CD4-positive, alpha-beta T cell treated with Interleukin-10 for 1 hour (primary cell): ENCODE measurements at places on chromosomes 11 and 22.

- no peak for DNase-seq
These were observed 101.1 kb upstream of the GALNT18 start for GRCh38 chr11:11722861-11723260.

DNA sequence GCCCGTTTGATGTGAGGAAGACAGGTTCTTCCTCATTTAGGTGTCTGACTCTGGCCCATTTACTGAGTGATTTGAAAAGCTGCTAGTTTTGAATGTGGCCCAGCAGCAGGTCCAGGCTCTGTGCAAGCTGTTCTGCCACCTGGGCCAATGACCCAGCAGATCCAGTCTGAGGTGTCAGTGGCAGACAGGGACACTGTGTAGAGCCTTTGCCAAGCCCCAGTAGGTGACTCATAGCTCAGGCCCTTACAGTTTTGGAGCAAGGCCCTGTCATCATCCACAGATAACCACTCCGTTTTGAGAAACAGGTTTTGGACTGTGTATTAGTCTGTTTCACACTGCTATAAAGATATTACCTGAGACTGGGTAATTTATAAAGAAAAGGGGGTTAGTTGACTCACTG is 23.9 kb downstream of the TSPAN32 start:
- DNase-seq: no peak

DNA sequence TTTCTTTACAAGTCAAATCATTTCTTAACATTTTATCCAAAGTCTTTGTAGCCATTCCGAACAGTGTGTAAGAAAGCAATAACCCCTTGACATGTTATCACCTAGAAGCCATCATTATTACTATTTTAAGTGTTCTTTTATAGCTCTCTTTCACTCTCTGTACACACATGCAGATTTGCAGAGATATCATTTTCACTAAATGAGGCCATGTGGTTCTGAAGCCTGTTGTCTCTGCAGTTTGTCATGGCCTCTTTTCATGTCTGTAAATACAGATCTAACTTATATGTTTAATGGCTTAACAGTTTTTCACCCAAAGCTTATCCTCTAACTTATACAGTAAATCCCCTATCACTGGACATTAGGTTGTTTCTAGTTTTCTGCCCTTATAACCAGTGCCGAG is 166.8 kb downstream of the MYO18B start:
- no peak for DNase-seq

- DNase-seq: no peak
These were observed 314.0 kb downstream of the NTM start for GRCh38 chr11:131684111-131685060.

GRCh38 chr11:8018484-8019313 is 31.6 kb downstream of the EIF3F start:
- peak; percentile 87 for DNase-seq

- DNase-seq: no peak
These were observed 68.7 kb upstream of the SYN3 start for GRCh38 chr22:33126881-33127280.

DNA sequence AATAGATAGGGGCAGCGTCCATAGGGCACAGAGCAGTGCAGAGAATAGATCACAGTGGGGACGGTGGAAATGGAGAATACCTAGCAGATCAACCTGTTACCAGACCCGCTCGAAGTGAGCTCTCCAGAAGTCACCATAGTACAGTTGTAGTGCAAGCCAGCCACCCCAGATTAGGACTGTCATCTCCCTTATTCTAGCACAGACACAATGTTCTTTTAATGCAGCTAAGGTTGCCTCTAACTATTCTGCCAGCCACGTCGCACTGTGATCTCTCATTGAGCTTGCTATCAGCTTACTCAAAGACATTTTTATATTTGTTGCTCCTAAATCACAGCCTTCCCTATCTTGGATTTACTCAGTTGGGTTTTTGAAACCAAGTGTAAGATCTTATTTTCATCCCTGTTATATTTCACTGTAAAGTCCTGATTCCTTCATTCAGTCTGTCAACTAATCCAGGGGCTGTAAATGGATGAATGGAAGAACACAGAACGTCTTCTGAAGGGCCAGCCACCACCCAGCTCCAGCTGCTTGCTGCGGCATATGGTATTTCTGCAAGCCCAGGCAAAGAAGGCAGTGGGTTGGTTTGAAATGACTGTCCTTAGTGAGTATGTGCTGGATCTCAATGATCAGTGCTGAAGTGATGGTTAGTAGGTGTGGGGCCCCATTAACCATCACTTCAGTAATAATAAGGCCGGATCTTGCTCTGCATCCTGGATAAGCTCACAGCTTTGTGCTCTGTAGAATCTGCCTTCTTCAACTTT is 3.4 kb downstream of the PARVA start:
- DNase-seq: no peak

- no peak for DNase-seq
These were observed 72.5 kb upstream of the SHANK2 start for GRCh38 chr11:71324788-71325417.

DNA sequence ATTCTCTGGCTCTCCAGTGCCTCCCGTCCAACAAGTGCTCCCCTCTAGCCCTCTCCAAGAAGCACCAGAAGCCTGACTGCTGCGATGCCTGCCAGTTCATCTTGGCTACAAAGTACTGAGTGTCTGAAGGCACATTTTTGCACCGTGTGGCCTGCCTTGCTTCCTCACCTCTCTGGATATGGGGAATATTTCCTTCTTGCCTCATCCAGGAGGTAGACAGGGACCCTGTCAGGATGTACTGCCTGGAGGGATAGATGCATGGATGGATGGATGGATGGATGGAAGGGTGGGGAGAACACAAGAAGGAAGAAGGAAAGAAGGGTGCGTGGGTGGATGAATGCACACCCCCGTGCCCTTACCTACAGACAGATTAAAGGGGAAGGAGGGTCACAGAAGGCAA is 27.6 kb downstream of the KCTD17 start:
- peak; percentile 14 for DNase-seq

DNA sequence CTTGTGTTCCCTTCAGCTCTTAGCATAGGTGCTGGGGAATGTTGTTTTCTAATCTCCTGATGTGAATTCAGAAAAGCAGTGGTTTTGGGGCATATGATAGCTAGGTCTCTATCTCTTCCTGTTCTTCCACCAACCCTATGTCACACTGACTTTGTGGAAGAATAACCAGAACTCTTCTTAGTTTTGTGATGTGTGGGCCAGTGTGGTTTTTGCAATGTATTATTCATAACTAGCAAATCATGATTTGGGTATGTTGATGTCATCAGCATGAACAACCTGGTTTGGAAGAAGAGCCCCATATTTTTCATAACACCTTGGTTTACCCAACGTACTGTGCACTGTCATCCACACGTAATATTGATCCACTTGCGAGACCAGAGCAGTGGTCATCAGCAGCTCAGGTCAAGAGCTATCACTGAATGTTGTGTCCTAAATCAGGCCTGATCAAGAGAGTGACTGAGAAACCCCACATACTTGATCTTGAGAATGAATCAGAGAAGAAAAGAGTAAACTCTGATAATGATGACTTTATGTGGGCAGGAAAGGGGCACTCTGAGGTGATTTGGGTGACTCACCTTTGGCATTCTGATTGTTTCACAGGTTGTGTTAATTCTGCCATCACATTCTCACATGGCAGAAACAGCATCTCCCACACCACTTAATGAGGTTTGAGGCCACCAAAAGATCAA is 19.4 kb upstream of the MS4A6E start:
- no peak for DNase-seq

GRCh38 chr11:124152770-124153407 is 30.3 kb upstream of the OR10D3 start:
- no peak for DNase-seq

DNA sequence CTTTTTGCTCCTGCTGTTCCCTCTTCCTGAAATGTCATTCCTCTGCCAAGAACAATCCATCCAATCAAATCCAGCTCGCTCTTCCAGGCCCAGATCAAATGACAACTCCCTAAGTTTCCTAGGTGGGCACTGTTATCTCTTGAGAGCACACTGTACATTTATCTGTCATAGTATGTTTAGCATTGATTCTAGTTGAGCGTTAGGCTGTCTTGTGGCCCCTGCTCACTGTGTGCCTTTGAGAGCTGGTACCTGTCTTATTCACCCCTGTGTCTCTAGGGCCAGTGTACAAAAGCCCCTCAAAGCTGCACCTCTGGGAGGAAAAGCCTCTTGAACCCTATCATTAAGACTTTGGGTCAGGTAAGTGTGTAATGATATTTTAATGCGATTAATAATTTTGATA is 7.1 kb upstream of the LMO2 start:
- no peak for DNase-seq

- DNase-seq: no peak
These were observed 106.2 kb downstream of the ABTB2 start for GRCh38 chr11:34251589-34251980.

DNA sequence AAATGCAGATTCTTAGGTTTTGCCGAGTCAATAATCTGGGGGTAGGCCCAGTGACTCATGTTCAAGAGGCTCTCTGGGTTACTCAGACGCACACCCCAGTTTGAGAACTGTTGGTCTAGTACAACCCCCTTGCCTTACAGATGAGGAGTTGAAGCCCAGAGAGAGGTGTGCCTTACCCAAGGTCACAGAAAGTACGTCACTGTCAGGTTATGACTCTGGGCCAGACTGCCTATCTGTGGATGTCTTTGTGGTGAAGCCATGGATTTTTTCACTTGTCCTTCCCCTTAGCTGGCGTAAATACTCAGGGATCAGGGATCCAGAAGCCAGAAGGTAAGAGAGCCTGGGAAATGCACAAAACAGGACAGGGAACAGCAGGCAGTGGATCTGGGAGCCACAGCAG is 25.2 kb upstream of the NECTIN1 start:
- DNase-seq: no peak

DNA sequence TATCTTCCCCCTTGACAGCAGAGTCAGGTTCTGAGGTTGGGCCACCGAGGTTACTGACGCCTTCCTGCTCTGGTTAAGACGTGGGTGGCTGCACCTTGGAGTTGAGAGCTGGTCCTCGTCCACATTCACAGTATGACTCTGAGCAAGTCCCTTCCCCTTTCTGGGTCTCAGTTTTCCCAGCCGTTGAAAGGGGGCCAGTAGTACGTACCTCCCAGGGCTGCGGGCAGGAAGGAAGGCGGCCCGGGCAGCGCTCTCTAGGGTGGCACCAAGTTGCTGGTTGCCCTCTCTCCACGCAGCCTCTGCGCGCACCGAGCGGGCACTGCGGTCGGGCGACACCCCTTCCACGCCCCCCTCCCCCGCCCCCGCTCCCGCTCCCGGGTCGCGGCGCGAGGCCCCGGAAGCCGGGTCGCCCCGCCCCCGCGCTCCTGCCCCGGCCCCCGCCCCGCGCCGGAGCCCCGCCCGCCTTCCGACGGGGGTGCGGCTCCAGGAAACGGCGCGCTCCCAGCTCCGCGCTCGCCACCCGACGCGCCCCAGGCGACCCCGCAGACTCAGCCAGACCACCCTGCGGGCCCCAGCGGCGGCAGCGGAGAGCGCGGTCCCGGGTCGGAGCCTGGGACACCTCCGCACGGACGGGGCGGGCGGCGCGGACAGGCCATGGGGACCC is at the start of gene EHBP1L1:
TSS of gene EHBP1L1 (plus strand) at position 486 of the 664 bp plus-strand sequence. CDS start 250 bp downstream, outside the sequence.
- DNase-seq: peak; percentile 88

GRCh38 chr11:287821-288477 is 977 bp upstream of the PGGHG start:
- peak; percentile 70 for DNase-seq

GRCh38 chr11:74739546-74740270 is 8.5 kb upstream of the CHRDL2 start:
- peak; percentile 62 for DNase-seq

DNA sequence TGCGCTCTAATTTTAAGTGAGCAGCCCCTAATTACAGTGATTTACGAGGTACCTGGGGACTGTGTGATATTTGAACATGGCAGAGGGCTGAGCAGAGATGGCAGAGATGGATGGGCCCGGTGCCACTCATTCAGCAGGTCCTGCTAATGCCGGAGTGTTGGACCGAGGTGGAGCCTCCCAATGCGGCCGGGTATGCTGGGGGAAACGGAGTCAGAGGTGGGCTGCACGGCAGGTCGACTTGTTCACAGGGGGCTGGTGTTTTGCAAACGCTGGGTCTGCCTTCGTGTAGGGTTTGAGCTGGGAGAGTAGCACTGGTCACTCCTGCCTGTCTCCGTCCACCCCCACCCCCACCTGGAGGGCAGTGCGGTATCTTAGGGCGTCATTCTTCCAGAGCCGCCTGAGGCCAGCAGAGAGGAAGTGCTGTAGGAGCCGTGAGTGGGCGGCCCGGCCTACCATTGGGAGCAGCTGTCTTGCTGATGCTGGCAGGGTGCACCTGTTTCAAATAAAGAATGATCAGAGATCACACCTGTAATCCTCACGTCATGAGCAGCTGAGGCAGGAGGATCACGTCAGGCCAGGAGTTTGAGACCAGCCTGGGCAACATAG is 122.6 kb downstream of the IGLL1 start:
- DNase-seq: no peak

GRCh38 chr11:122229078-122229477 is 113.1 kb upstream of the BLID start:
- DNase-seq: no peak

DNA sequence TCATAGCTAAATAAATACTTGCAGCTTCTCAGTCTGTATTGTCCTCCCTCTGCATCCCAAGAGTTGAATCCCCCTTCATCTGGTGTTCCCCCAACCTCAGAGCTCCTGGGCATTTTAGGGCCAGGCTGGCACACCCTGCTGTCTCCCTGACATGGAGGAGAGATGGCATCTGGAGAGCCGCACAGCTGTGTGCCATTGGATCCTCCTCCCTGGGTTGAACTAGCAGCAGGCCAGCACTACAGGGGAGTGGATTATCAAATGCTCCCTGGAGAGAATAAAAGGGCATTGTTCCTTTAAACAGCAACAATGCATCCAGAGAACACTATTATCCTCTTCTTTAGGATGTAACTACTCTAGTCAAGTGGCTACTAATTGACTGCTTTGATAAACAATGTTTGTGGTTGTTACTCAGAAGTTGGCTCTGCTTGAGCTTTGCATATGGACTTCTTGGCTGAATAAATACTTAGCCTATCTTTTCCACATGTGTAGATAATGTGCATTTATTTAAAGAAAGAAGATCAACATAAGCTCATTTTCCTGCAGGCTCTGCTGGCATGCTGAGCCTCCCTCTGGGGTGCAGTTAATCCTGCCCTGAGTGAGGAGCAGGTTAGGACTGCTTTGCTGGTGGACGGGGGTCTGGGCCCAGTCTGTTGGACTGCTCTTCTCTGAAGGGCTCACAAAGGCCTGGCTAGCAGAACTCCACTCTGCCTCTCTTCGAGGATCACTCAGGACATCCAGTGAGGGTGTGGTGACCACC is 897.2 kb downstream of the TBC1D22A start:
- DNase-seq: no peak

- no peak for DNase-seq
These were observed 58.6 kb downstream of the HIPK3 start for GRCh38 chr11:33315822-33316221.

DNA sequence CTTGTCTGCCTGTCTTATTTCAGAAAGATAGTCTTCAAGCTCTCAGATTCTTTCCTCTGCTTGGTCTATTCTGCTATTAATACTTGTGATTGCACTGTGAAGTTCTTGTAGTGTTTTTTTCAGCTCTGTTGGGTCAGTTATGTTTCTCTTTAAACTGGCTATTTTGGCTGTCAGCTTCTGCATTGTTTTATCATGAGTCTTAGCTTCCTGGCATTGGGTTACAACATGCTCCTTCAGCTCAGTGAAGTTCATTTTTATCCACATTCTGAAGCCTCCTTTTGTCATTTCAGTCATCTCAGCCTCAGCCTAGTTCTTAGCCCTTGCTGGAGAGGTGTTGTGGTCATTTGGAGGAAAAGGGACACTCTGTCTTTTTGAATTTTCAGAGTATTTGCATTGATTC is 15.5 kb upstream of the DEPDC7 start:
- DNase-seq: no peak

GRCh38 chr11:110415081-110415480 is 14.7 kb upstream of the FDX1 start:
- DNase-seq: no peak

GRCh38 chr11:34305193-34305592 is 52.6 kb downstream of the ABTB2 start:
- DNase-seq: no peak
